ENCODE measurements at places on chromosomes 7 and 10.
A peak's percentile ranks its signal among the peaks of the same experiment; 100 is the strongest.

DNA sequence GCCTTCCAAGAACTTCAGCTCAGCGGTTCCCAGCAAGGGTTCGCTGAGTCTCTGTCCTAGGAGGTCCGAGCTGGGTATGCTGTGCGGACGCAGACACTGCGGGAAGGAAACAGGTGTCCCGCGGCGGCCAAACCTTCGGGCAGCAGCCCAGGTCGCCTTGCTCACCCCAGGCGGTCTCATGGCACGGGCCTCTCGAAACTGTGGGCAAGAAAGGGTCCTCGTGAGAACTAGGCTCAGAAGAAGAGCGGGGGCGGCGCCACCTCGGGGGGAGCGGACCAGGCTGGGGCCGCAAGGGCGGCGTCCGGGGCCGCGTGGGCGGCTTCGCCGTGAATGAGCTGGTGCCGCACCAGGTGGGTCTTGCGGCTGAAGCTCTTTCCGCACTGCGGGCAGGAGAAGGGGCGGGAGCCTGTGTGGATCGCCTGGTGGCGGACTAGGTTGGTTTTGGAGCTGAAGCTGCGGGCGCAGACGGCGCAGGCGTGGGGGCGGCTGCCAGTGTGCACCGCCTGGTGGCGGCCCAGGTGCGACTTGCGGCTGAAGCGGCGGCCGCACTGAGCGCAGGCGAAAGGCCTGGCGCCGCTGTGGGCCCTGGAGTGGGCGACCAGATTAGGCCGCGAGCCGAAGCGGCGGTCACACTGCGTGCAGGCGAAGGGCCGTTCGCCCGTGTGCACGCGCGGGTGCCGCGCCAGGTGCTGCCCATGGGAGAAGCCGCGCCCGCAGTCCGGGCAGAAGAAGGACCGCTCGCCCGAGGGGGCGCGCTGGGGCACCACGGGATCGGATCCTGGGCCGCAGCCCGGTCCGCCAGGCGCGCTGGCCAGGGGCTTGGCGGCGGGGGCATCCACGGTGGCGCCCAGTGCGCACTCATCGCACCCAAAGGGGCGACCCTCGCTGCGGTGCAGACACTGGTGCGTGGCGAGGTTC lies 8.6 kb downstream of the ZNF467 start:
- DNase-seq: no peak

DNA sequence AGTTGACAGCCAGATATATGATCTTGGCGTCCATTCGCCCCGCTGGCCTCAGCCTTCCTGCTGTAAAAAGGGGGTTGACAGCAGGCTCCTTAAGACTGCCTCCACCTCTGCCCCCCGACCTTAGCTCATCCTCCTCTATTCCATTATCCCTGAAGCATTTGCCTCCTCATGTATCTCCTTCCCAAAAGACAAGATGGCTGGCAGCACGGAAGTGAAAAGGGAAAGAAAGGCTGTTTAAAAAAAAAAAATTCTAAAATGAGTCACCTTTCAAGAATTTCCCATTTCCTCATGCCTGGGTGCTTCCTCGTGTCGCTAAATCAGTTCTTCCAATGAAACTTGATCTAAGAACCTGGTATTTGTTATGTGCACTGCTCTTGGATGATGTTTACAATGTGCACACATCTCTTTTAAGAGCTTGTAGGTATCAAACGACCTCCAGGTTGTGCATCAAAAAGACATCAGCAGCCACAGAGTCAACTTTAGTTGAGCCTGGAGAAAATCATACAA lies 1.7 kb downstream of the SCRN1 start:
- DNase-seq: peak; percentile 95

DNA sequence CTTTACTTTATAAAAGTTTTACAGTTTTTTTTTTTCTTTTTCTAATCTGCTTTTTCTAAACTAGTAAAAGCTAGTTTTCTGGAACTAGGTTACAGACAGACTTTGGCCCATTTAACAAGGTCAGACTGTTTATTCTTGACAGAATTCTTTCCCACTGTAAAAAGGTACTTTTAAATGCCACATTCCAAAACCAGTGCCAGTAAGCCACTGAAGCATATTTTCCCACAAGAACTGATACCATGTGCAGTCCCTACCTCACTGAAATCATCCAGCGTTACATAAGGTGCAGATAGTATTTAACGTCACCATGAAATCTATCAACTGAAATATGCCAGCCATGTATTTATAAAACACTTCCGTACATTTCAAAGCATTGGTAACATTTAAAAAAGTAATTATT lies 121.6 kb downstream of the CDK6 start:
- peak; percentile 88 for DNase-seq

DNA sequence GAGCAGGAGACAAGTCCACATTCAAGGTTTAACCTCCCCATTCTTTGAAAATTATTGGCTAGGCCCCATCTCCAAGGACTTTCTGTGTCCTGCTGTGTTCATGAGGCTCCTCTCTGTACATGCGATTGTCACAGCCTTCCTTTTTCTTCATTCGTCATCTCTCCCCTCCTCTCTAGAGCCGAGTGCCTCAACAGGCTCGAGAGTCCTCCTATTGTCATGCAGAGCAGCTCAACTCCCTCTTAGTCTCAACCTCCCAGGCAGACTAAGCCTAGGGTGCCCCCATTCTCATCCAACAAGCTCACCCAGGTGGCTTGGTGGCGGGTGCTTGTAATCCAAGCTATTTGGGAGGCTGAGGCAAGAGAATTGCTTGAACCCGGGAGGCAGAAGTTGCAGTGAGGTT lies 35.1 kb upstream of the SAMD8 start:
- no peak for DNase-seq

DNA sequence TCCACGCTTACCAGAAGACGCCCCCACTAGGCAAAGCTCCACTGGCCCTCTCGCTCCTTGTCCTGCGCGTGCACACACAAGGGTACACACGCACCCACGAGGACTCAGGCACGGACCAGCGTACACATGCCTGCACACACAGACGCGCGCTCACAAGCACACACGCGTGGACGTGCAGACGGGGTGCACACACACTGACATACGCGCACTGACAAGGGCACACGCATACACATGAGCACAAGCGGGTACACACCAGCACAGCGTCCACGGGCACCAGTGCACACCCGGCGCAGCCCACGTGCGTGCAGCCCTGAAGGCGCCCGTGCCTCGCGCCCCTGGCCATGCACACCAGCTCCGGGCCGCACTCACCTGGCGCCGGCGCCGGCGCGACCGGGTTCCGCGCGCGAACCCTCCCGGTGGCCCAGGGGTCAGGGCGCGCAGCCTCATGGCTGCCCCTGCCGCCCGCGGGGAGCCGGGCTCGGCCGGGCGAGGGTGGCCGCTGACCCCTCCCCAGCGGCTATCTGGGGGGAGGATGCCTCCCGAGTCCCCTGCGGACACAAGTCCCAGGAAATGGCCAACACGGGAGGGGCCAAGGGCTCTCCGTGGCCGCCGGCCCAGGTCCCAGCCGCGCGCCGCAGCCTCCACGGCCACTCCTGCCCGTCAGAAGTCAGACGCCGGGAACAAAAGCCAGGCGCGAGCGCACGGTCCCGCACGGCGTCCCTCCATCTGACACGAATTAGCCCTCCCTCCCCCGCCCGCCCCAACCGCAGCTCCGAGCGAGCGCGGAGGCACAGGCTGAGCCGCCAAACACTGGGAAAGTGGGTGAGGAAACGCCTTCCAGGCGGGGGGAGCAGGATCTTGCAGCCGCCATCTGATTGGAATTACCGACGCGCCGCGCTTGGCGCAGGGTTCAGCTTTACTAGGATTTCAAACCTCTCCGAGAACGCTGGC lies 45.0 kb downstream of the TNS3 start:
- peak; percentile 32 for DNase-seq

- DNase-seq: no peak
Measured at GRCh38 chr7:157668221-157668883, 331.5 kb downstream of the DNAJB6 start.

DNA sequence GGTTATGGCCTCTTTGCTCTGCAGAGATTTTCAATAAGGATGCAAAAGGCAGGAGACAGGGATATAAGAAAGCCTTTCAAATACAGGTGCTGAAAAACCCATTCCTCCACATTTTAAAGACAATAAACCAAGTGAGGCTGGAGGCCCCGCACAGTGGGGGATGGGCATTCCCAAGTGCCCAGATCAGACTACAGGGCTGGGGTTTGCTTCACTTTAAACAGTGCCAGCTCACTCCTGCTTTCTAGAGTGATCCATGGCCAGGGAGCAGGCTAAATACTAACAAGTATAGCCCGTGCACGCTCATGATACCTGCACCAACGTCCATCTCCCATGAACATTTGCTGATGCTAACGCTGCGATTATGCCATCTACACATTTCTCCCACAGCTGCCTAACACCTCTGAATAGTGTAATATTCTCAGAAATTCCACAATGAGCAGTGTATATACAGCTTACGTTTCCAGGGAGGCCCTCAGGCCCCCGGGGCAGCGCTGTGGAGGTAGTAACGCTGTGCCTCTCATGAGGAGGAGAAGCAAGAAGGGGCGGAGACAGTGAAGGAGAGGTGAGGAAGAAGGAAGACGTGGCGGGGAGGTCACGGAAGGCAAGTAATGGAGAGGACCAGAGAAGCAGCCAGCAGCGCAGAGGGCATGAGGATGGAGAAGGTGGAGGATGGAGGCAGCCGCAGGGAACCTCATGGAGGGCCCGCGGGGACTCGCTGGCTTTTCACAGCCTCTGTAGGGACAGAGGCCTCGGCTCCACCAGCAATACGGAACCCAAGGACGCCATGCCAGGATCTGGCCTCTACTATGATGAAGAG lies 141.7 kb downstream of the USP6NL start:
- no peak for DNase-seq

DNA sequence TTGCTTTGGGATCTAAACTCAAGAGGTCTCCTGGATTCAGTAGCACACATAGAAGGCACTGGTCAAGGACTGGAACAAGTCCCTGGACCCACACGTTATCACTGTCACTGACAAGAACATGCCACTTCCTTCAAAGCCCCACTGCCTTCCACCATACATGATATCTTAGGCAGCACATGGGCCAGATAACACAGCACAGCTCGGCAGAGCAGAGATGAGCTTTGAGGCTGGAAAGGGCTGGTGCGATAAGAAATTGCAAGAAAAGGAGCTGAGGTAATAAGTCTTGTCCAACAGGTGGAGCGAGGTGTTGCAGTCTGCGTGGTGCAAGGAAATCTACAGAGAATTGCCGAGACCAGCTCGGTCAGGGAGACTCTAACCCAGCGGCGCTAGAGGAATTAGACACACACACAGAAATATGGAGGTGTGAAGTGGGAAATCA lies 139.8 kb upstream of the CDK13 start:
- no peak for DNase-seq

- peak; percentile 66 for DNase-seq
Measured at GRCh38 chr10:119768455-119769094, 42.7 kb downstream of the INPP5F start.

DNA sequence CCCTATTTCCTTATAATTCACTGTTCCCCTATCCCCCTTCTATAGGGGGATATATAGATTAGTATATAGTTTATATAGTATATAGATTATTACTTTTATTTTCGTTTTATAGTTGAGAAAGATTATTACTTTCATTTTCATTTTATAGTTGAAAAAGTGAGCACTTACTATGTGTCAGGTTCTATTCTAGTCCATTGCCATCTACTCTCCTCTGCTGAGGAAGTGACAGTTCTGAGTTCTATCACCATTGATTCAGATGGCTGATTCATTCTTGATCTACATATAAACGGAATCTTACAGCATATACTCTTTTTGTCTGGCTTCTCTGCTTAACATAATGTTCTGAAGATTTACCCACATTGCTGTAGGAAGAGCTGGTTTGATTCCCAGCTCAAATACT lies 20.7 kb upstream of the CAV2 start:
- no peak for DNase-seq

DNA sequence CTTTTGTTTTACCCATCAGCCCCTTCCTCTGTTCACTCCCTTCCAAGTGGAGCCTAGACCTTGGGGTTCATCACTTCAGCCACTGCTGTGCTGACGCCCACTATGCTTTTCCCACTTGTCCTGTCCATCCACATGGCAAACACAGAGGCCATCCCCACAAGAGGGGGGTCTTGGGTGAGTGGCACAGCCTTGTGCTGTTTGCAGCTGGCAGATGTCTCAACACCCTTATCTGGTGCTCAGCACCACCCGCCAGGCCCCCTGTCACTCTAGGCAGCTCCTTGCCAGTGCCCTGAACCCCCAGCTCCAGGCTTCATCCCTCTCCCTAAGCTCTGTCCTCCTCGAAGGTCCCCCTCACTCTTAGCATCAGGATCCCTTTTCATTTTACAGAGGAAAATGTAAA lies 13.1 kb downstream of the BLVRA start:
- DNase-seq: no peak

GRCh38 chr7:128938544-128939074 lies 882 bp downstream of the IRF5 start:
- DNase-seq: no peak

DNA sequence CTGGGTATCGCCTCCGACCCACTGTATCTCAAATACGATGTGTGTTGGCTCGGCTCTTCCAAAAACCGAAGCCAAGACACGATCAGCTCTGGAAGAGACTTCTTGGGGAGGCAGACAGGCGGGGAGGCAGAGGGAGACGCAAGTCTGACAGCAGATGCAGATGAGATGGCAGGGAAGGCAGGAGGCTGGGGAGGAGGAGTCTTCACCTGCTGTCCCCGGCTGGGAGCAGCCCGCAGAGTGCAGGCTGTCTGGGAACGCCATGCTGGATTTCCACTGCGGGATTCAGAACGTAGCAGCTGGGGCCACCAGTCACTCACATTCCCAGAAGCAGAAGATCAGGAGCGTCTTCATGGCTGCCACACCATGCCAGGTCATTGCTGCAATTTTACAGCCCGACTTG lies 29.4 kb downstream of the CTBP2 start:
- DNase-seq: no peak

GRCh38 chr10:129864082-129864481 lies 100.0 kb downstream of the EBF3 start:
- no peak for DNase-seq

Measured in renal cortical epithelial cell (primary cell).